ENCODE measurements at places on chromosomes 3 and 15.

- no peak for DNase-seq
These were observed 47.4 kb upstream of the MITF start for GRCh38 chr3:69691860-69692259.

DNA sequence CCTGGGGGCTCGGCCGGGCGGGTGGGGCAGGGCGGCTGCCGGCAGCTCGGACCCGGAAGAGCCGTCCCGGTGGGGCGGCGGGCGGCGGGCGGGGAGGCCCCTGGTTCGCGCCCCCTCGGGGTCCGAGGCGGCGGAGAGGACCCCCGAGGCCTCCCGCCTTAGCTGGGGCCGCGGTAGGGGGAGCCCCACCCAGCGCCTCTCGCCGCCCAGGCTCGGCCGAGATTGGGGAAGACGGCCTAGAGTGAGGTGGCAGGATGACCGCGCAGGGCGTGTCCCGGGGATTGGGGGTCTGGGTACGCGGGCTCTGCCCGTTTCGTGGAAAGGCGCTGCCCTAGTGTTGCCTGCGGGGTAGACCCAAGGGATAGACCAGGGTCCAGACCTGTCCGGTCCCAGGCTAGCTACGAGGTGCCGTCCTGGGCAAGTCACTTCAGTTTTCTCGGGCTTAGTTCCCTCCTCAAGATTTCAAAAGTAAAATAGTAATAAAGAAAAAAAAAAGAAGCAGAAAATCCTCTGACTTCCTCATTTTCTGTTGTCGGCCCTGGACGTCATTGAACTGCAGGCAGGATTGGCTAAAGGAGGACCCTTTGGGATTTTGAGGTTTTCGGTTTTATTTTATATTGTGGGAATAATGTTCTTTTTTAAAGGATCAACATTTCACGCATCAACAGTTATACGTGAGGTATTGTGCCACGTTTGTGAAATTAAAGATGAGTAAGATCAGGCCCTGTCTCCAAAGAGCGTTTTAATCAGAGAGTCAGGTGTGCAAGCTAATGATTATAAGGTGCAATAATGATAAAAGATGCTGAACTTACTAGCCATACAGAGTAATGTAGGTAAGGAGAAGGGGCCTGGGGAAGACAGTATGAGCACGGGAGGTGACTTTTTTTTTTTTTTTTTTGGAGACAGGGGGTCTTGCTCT is 679 bp downstream of the IQGAP1 start:
- peak; percentile 29 for DNase-seq

GRCh38 chr3:45362161-45362560 is 26.2 kb upstream of the LARS2 start:
- no peak for DNase-seq

DNA sequence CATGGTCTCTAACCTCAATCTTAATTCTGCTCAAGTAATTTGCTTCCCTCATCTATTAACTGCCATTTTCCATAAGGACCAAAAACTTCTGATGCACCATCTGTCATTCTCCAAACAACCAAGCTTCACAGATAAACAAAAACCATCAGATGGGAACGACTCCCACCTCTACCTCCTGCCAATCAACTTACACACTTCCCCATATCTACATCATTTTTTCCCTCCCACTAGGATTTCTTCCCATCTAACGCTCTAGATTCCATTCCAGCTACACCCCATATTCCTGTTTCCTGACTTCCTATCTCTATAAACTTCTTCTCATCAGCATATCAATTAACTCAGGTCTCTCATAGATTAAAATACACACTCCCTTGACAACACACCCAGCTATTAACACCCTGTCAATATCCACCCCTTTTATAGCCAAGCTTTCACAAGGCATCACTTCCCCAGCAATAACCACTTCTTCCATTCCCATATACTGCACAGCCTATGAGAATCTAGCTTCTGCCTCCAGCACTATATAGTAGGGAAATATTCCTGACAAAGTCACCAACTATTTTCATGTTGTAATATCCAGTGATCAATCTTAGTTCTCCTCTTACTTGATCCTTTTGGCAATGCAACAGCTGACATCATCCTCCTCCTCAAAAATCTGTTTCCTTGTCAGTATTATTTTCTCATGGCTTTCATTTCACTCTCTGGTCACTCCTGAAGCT is 39.2 kb downstream of the SNX4 start:
- no peak for DNase-seq

DNA sequence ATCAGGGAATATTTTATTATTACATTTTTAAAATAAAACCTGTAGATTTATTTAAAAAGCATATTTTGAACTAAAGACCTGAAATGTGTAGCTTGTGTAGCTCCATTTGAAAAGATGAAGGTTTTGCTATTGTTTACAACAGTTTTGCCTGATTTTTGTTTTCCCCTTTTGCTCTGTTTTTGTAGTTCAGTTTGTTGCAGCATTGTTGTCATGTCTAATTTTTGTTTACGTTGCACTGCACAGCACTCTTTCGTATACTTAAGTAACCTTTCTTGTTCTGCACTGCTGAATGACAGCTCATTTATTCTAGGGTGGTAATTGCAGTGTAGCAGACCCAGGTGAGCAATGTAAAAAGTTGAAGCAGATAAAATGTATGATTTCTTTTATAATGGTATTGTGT is 435.8 kb downstream of the LPP start:
- DNase-seq: no peak

DNA sequence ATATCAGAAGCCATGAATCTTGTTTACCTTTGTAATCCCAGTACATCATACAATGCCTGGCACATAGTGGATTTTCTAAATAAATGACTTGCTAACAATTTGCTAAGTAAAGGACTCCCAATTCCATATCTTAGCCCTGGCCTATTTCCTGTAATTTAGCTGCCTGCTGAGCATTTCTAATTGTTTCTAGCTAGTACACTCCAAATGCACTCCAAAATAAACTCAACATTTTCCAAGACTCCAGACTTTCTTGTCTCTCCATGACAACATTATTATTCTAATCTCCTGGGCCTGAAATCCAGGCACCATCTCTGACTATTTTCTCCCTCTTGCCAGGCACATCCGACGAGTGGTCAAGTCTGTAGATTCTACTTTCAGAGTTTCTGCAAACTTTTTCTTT is 773.5 kb downstream of the SQOR start:
- no peak for DNase-seq

DNA sequence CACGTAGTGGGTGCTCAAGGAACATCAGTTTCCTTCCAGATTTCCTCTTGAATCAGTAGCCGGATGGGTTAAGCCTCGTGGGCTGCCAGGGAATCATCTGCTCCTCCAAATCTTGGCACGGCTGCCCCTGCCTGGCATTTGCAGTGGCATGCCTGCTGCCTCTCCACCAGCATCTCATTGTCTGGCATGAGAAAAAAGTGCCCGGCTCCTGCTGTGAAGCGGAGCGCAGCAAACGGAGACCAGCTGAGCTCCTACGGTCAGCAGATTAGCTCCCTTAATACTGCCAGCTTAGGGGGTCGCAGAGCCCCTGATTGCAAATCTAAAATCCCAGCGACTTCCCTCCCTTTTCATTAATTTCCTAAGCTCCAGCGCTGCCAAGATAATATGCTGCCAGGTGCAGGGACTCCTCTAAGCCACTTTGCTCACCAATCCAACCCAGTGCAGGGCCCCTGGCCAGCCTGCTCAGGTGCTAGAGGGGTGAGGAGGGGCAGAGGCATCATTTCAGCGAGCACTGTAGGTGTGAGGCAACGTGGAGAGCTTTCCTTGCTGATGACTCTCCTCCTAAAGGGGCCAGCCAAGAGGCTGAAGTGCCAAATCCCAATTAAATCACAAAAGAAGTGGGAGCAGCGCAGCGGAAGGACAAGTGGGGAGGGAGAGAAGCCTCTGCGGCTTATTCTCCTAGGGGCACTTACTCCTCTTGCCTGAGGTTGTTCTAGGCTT is 49.6 kb upstream of the ST8SIA2 start:
- no peak for DNase-seq

- peak; percentile 4 for DNase-seq
These were observed at the start of gene STXBP5L for GRCh38 chr3:120908030-120908794. TSS of gene STXBP5L (plus strand) at chr3:120908205. CDS start at chr3:120909579, 1,374 bp downstream.

- no peak for DNase-seq
These were observed 151.0 kb downstream of the CHSY1 start for GRCh38 chr15:101100593-101101442.

- DNase-seq: no peak
These were observed 29.2 kb upstream of the CNTN3 start for GRCh38 chr3:74643636-74644035.

DNA sequence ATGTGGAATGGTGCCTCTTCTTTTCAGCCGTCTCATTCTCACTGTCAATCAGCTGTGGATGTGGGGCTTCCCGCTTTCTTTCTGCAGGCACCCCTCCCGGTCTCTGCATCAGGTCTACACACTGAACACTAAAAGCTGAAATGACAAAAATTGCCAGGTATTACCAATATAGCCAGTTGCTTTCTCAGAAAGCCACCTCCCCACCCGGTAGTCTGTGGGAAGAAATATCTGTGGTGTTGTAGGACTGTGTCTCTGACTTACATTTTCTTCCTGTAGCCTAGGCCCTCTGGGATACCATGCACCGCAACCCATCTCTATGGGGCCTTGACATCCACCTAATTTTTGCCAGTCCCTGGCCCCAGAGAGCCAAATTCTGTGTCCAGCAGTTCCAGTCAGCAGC is 19.2 kb upstream of the EPHB1 start:
- DNase-seq: no peak

- DNase-seq: peak; percentile 52
These were observed 60.7 kb upstream of the CMTM8 start for GRCh38 chr3:32177702-32178198.

DNA sequence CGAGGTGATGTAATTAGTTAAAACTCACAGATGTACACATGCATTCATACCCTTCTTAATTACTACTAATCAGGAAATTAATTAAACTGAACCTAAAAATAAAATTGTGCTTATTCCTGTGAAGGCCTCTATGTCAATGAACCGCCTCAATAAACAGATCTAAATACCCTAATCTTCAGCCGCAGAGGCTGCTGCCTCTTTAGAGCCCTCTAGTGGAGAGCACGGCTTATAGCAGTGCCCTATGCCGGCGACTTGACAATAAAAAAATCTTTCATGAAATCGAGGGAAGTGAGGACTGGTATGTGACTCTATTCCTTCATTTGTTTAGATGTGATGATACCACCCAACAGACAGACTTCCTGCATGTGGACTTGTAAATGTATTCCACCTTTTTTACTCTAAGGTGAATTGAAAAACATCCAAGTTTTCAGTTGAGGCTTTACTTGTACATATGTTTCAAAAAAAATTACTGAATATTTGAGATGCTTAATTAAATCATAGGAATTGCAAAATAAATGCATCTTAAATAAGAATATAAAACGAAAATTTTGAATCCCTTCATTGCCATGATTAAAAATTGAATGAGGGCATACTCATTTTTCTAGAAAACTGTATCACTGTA is 8.3 kb upstream of the EPHA3 start:
- DNase-seq: no peak

DNA sequence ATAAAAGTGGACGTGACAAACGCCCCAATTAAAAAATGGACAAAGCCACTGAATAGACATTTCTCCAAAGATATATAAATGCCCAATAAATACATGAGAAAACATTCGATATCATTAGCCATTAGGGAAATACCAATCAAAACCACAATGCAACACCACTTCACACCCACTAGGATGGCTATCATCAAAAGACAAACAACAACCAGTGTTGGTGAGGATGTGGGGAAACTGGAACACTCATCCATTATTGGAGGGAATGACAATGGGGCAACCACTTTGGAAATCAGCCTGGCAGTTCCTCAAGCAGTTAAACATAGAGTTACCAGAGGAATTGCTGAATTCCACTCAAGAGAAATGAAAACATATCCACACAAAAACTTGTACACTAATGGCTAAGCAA is 32.4 kb upstream of the FGD5 start:
- no peak for DNase-seq

- DNase-seq: no peak
These were observed 33.1 kb downstream of the PRR20G start for GRCh38 chr3:127254730-127255129.

DNA sequence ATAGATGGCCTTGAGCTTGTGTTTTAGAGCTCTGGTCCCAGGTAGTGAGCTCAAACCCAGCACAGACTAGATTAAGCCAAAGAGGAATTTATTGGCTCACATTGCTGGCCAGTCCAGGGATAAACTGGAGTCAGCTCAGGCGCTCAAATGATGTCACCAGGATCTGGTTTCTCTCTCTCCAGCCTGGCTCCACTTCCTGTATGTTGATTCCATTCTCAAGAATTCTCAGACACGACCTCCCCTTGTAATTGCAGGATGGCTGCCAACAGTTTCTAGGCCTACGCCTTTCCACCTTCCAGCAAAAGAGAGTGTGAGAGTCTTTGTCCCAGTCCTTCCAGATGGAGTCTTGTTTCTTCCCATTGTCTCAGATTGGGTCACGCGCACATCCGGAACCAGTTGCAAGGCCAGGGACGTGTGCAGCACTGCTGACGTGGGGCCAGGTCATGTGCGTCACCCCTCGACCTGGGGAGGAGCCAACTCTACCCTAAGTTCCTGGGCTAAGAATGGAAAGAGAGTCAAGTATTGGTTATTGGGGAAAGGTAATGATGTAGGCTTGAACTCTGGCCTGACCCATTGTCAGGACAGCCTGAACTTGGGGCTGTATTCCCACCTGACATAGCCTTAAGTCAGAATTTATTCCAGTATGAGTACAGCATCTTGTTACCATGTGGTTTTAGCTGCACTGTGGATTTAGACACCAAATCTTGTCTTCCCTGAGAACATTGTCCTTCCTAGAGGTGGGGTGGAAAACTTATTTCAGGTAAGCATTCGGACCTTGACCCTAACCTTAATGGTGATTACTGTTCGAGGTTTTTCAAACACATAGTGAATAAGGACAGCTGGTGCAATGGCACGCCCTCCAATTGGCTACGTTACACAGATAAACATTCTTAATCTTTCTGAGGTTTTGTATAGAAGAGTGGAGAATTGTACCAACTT is 31.6 kb downstream of the CACNA1D start:
- no peak for DNase-seq

DNA sequence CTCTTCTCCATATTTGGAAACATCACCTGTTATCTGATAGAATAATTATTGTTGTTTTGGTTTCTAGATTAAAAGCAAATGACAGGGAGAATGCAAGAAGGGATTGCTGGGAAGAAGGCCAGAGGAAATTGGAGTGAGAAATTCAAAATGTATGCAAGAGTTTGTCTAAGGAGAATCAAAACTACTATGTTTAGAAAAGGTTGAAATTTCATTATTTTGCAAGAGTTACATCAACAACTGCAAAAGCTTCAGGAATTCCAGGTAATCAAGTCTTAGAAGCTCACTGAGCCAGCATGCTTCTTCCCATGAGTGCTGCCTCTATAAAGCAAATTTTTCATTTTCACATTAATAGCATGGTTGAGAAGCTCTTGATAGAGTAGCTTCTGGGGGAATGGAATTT is 177.2 kb upstream of the GBE1 start:
- no peak for DNase-seq

GRCh38 chr3:71503525-71504249 is 79.8 kb downstream of the FOXP1 start:
- DNase-seq: peak; percentile 25

DNA sequence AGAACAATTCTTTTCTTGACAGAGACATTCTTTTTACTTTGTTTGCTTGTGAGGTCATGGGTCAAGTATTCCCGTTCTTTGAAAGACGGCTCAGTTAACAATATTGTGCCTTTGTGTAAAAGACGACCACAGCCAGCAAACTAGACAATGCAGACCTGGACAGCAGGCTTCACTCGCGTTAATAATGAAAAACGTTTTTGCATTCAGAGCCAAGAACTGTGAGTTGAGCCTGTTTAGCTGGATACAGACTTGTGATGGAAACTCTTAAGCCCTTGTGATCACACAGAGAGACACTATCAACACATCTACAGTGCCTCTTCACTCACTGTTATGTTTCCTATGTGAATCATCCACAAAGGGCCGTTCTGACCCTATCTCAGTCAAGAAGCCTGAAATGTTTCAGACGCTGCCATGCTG is 37.3 kb upstream of the CMTM7 start:
- no peak for DNase-seq
